ENCODE measurements at places on chromosomes 16 and 17. TPM values are rescaled to one million over a fixed set of nuclear protein-coding genes. Genes with fewer than 3 reads are reported as not detected.

Gene GP1BA
- total RNA-seq, result not detected

Gene PRSS22
- not detected for total RNA-seq

Gene WSCD1
- 2.1 TPM for total RNA-seq

Gene VTN
- total RNA-seq, result not detected

Gene ARHGAP44
- total RNA-seq, result not detected

Gene ZP2
- not detected for total RNA-seq

Gene GPRC5B
- total RNA-seq, result 10.3 TPM

Gene CPHXL
- not detected for total RNA-seq

Gene TMEM106A
- 4.4 TPM for total RNA-seq

Gene PRR35
- total RNA-seq, result not detected

Gene GCGR
- total RNA-seq, result not detected

Gene TEX19
- total RNA-seq, result 0.33 TPM

Gene C16orf54
- total RNA-seq, result not detected

Gene KRT33A
- not detected for total RNA-seq

Data from melanocyte of skin (primary cell).